ENCODE measurements at places on chromosomes 11 and 22.

GRCh38 chr11:131073167-131073566, 156.9 kb upstream of the SNX19 start:
- DNase-seq: no peak

DNA sequence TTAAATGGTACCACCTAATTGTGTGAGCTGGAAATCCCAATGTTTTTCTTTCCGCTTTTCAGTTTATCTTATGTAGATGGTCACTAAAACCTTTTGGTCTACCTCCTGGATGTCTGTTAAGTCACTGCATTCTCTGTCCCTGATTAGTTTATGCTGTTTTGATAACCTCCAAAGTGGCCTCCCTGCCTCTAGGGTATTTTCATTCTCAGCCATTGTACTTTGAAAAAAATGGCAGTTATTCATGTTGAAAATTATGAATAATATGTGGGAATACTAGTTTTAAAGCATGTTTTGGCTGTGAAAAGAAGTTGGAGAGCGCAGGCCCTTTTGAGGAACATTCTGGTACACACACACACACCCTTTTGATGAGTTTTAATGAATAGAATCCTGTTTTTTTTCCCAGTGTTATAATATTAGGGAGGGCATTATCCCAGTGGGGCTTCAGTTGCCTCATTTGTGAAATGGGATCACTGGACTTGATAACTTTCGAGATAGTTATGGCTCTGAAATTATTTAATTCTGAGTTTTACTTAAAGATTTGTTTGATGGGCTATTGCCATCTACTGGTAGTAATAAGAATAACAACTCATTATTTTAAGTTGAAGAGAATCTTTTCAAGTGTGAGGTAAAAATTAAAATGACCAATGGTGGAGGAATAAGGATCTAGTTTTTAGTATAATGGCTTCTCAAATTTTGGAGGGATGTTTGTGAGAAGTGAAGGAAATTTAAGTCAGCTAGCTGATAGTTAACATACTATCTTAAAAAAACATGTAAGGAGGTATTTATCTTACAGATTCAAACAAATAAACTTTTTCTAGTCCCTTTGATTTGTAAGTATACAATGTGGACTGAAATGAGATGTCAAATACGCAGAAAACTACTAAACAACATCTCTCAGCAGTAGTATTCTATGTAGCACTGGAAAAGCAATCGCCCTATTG, 3.9 kb downstream of the FDX1 start:
- DNase-seq: no peak

DNA sequence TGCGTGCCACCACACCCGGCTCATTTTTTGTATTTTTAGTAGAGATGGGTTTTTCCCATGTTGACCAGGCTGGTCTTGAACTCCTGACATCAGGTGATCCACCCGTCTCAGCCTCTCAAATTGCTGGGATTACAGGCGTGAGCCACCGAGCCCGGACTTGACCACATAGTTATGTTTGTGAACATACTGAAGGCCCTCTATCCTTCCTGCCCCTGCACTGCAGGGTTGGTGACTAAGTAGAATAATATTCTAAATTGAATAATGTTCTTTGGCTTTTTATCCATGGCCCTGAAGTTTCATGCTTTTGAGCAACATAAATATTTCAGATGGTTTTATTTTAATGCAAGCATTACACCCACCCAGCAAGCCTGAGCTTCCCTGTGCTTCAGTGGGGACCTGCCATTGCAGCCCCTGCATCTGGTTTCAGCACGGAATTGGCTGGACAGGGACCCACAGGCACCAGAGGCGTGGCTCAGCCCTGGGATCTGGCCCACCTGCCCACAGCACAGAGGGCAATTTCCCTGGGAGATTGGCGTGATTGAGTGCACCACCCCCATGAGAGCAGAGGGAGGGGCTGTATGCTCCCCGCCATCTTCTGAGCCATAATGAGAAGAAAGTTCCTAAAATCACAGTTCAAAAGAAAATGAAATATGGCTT, 460.5 kb downstream of the BRD1 start:
- DNase-seq: no peak

DNA sequence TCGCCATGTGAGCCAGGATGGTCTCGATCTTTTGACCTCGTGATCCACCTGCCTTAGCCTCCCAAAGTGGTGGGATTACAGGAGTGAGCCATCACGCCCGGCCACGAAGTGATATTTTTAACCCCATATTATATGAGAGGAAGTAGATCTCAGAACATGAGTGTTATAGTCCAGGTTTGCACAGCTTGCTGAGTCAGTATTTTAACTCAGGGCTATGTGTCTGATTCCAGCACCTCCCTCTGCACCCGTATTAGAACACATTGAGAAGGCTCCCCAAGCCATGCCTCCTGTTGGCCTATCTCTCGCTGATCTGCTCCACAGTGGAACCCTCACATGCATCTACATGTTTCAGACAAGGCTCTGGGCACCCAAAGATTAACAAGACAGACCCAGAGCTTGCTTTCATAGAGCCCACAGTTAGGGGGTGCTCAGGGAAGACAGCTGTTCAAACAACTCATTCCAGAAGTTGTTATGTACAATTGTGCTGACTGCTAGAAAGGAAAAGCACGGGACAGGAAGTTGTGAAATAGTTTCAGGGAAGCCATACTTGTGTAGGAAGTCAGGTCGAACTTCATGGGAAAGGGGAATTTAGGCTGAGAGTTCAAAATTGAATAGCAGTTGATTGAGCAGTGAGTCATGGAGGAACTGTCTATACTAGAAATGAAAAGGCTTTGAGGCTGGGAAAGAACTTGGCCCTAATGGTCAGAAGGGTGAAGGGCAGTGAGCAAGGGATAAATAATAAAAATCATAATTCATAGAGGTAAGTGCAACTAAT, 49.3 kb upstream of the CLPB start:
- DNase-seq: no peak

DNA sequence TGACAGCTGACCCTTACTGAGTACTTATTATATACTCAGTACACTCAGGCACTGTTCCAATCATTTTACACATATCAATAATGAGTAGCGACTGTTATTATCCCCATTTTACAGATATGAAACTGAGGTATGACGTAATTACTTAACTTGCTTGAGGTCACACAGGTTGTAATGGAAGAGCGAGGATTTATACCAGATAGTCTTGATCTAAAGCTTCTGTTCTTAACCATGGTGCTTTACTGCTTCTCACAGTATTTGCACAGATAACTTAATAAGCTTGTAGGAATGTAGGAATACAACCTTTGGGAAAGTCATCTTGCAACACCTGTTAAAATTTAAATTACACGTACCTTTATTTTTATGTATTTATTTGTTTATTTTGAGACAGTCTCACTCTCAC, 31.7 kb upstream of the TMEM135 start:
- no peak for DNase-seq

- DNase-seq: no peak
Measured at GRCh38 chr22:50081426-50082196, 3.6 kb downstream of the MLC1 start.

- DNase-seq: no peak
Measured at GRCh38 chr11:43681401-43681942, 934 bp downstream of the HSD17B12 start.

- DNase-seq: no peak
Measured at GRCh38 chr11:17593466-17594245, 46.6 kb downstream of the OTOG start.

Data from activated T-helper 9 cell treated with anti-CD3 and anti-CD28 coated beads, Interleukin-2, amount 50 U/mL, for 16 hours (primary cell).